ENCODE measurements at places on chromosomes 11 and 22. TPM values are rescaled to one million over a fixed set of nuclear protein-coding genes. Genes with fewer than 3 reads are reported as not detected.
A peak's percentile ranks its signal among the peaks of the same experiment; 100 is the strongest.

DBX1 gene
- total RNA-seq: not detected

POTEH gene
- total RNA-seq: not detected

CREB3L1 gene
- total RNA-seq: 8.4 TPM

TMA7B gene
- not detected for total RNA-seq

GPR83 gene
- total RNA-seq: not detected

FAT3 gene
- 0.45 TPM for total RNA-seq

PPP2R1B gene
- 239 TPM for total RNA-seq

SLC22A6 gene
- not detected for total RNA-seq

GRCh38 chr11:65487467-65488272, 11.2 kb upstream of the MALAT1 start:
- DNase-seq: peak; percentile 97

- DNase-seq: no peak
Observed at GRCh38 chr11:94648789-94649188, 81.6 kb downstream of the PIWIL4 start.

DNA sequence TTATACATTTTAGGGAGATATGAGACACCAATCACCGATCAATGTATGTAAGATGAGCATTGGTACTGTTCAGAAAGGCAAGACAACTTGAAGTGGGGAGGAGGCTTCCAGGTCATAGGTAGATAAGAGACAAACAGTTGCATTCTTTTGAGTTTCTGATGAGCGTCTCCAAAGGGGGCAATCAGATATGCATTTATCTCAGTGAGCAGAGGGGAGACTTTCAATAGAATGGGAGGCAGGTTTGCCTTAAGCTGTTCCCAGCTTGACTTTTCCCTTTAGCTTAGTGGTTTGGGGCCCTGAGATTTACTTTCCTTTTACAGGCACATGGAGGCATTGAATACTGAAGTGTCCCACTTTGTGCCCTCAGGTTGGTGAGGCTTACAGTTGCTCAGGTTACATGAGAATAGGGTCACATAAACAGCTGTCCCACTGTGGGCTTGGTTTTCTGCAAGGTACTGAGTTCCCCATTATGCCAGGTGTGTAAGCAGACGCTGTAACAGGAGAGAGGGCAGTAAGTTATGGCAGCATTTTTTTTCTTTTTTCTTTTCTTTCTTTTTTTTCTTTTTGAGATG, 129.8 kb upstream of the SERPIND1 start:
- DNase-seq: no peak

DNA sequence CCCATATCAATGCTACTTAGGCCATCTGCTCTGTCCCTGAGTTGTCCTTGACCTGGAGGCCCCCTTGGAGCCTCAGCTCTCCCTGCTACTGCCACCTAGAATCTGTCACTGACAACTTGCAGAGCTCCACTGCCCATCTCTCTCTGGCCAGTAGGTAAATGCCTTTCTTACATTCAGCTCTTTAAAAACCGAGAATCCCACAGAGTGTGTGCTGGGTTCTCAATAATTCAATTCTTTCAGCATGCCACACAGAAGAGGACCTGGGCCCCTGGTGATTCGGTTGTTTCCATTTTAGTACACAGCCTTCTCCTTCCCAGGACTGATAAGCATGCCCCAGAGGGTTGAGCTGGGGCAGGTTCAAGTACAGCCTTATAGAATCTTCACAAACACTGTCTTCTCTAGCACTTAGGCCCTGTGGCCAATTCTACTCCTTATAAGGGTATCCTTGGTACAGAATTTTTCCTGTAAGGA, 22.0 kb upstream of the IPO7 start:
- no peak for DNase-seq

DNA sequence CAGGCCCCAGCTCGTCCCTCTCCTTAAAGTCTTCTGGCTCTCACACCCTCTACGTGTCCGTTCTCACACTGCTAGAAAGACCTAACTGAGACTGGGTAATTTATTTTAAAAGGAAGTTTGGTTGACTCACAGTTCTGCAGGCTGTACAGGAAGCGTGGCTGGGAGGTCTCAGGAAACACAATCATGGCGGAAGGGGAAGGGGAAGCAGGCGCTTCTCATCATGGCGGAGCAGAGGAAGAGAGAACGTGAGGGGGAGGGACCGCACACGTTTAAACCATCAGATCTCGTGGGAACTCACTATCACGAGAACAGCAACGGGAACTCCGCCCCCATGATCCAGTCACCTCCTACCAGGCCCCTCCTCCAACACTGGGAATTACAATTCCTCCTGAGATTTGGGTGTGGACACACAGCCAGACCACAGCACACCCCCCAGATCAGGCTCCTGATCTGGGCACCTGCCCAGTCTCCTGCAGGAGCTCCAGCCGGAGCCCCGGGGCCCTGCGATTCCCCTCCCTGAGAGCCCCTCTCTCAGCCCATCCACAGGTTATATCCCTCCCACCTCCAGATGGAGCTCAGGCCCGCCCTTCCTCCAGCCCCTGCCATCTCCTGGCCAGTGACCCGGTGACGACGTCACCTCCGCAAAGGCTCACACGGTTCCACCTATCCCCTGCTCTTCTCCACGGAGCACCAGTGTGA, 170.2 kb downstream of the BRD1 start:
- DNase-seq: no peak

GRCh38 chr11:62804310-62805075, 747 bp downstream of the NXF1 start:
- no peak for DNase-seq

DNA sequence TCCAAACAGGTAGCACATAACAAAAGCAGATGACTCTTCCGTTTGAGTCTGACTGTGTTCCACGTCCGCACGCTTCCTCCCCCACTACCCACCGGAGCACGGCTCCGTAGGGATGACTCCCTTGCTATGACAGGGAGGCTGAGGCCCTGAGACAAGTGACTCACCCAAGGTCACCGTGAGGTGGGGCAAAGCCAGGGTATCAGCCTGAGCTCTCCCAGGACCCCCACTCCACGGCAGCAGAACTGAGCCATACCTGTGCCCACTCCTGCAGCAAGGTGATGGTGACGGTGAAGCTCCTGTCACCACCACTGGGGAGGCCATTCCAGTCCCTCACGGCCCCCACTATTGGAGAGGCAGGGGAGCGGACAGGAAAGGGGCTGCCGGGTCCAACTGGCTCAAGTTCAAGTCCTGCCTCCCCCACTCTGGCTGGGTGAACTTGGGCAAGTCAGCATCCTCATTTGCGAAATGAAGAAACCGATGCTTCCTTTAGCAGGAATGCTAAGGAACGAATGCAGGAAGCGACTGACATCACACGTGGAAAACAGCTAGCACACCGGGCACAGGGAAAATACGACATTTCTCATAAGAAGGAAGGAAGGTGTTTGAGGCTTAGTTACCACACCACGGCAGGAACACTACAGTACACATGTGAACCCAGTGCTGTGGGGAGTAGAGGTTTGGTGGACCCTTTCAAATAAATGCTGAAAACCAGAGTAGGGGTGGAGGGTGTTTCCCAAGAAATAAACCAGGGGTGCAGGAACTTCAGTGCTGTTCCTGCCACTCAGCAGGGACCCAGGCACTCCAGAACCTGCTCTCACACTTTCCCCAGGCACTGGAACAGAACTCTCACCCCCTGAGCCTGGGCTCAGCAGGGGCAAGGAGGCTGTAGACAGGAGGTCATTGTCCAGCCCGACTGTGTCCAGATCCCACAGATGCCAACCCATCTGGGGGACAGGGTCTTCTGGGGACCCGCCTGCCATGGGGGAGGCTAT, 32.4 kb upstream of the CBX7 start:
- DNase-seq: no peak

DNA sequence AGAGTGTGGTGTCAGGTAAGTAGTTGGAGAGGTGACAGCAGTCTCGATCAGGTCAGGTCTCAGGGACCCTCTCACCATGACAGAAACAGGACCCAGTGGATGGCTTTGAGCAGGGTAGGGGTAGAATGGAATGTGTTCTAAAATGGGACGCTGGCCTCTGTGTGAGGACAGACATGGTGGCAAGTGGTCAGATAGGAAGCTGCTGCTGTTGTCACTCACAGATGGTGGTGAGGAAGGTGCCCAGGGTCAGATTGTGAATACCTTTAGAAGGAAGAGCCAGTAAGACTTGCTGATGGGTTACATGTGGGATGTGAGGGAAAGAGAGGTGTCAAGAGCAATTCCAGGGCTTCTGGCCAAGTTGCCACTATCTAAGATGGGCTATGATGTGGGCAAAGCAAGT, 596.3 kb downstream of the NTM start:
- DNase-seq: no peak

DNA sequence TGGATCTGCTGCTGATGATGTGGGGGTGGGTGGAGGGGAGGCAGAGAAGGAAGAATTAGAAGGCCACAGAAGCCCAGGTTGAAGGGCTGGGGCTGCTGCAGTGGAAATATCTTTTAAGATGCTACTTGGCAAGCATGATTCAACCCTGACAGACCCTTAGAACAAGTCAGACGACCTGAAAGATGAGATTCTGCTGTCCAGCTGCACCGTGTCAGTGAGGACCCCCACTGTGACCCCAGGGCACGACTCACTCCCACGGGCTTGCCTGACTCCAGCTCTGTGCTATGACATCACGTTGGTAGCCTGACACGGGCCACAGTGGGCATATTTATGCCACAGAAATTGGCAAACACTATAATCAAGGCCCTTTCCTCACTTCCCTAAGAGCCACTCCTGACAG, 36.0 kb downstream of the LRFN4 start:
- no peak for DNase-seq

DNA sequence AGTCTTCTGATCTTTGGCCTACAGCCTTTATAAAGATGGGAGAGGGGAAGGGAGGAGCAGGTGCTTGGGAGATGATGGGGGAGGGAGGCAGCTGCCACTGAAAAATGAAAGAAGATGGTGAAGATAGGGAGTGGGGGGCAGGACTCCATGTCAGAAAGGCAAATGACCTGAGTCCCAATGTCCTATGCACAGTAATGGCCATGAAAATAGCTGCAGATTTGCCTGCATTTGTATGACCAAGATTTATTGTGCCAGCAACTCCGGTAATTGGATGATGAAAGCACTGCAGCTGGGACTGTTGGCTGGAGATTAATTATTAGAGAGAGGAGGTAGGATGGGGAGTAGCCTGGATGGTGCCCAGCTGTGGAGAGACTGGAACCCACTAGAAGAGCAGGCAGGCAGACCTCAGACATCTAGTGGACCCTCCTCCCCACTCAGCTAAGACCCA, 36.1 kb downstream of the NEU3 start:
- no peak for DNase-seq

DNA sequence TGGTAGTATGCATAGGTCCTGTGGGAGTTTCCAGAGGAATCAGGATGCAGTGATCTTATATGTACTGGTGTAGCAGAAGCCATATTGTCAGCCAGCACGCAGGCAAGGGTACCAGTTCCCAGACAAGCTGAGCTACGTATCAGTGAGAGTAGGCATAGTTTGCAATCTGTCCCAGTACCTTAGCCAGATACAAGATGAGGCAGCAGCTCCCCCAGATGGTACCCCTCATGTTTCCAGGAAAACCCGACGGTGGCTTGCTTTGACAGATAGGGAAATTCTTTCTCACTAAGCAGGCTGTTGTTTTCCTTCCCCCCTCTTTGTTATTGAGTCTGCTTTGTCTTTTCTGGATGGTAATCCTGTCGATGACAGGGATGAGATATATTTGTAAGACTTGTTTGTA, 109.7 kb upstream of the RRM1 start:
- no peak for DNase-seq

- DNase-seq: peak; percentile 89
Observed at GRCh38 chr11:69912161-69912910, 93.1 kb upstream of the FGF3 start.

DNA sequence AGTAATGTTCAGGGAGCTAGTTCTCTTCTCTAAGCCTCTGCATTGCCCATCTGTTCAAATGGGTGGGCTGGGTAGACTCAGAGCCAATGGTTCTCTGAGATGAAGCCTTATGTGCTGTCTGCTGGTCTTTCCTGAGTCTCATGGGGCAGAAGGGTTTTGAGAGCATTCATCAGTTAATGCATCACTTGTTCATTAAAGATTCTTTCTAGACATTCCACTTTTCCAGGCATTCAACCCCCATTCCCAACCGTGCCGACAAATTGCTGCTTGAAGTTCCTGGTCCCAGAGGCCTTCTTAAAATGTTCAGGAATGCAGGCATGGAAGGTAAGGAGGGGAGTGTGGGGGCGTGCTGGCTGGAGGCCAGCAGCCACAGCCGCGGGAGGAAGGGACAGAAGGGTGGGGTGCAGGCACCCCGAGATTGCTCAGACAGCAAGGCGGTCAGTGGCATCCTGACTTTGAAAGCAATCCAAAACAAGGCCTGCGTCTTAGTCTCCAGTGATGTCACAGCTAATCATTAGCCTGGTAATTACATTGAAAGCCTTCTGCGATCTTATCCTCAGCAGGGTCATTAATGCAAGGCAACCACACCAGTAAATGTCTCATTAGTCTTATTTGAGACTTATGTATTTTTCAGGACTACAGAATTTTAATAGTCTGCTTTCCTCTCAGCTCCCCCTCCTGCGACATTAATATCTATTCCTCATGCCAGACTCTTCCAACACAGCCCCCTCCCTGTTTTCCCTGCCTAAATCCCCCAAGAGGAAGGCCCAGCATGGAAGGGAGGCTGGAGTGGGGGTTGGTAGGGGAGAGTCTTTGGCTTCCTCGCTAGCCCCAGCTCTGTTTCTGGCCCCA, 328.8 kb downstream of the MIAT start:
- no peak for DNase-seq

DNA sequence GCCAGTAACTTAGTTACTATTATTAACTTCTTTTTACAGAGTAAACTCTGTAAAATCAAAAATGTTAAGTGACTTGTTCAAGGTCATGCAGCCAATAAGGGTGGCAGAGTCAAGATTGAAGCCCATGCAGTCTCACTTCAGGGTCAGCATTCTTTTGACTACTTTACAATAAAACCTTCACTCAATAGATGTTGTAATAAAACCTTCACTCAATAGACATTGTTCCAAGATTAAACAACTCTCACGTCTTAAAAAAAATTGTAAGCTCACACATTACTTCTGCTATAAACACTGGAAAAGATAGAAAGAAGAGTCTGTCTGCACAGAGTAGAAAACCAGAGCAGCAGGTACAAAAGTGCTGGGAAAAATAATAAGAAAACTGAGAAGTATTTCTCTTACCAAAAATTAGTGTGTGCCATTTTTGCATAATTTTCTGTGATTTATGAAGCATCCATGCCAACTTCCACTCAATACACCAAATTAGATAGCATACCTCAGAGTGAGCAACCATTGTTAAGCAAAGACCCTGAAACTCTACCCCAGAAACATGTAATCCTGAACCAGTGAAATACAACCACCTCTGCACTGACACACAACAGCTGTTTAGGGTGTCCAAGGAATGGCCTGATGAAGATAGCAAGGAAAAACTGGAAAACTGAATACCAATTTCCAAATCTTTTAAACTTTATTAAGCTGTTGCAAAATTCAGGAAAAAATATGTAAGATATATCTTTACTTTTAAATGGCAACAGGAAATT, 4.9 kb upstream of the SOX6 start:
- no peak for DNase-seq

Measured in mesenteric fat pad (tissue), 1 donor.